ENCODE measurements at places on chromosomes 7 and 10. TPM values are rescaled to one million over a fixed set of nuclear protein-coding genes. Genes with fewer than 3 reads are reported as not detected.

The RUFY2 gene
- total RNA-seq = 8.1 TPM

The SLC16A12 gene
- 1.2 TPM for total RNA-seq

The TUBAL3 gene
- 0.16 TPM for total RNA-seq

The ZNF107 gene
- 1.2 TPM for total RNA-seq

The PRLHR gene
- total RNA-seq = not detected

The ODAD2 gene
- 0.08 TPM for total RNA-seq

The NKX2-3 gene
- not detected for total RNA-seq
